Type B pancreatic cell (in vitro differentiated cells): ENCODE measurements at places on chromosomes 6 and 20.

DNA sequence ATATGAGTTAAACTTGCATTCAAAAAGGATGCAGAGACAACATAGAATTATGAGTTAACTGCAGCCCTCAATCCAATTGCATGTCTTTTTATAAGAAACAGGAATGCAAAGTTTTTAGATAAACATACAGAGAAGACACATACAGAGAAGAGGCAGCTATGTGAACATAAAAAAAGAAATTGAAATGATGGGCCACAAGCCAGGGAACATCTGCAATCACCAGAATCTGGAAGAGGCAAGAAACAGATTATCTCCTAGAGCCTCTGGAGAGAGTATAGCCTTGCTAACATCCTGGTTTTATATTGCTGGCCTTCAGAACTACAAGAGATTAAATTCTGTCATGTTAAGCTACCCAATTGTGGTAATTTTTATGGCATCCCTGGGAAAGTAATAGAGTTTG is 257.2 kb upstream of the EYS start:
- no peak for DNase-seq

- DNase-seq: no peak
Observed at GRCh38 chr6:128446497-128446896, 73.9 kb downstream of the PTPRK start.

DNA sequence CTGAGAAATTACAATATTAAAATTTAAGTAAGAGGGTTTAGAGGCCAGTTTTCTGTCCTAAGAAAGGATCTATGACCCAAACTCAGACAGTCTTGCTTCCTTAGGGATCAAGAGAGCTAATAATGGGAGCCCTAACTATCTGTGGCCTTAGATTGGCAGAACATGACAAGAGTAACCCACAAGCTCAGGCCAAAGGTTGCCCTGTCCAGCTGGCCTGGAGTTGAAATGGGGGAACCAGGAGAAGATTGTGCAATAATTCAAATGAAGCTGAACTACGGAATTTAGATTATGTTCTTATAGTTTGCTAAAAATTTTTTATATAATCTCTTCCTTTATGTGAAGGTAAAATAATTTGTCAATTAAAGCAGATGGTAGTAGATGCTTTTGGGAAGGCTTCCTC is 26.4 kb downstream of the LAMA4 start:
- DNase-seq: no peak

DNA sequence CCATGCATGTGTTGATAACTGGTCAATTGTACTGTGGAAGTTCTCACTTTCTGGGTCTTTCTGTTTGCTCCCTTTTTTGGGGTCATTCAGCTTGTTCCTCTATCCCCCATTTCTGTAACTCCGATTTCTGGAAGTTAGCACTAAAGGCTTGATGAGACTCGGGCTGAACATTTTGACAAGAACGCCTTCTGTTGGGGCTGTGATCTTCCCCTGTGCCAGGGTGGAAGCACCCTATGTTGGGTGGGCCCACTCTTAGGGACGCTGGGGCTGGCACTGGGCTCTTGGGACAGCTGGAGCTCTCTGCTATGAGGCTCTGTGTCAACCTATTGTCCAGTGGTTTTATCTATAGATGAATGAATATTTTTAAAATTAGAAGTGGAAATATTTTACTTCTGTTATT is 60.1 kb upstream of the FRMD1 start:
- no peak for DNase-seq

DNA sequence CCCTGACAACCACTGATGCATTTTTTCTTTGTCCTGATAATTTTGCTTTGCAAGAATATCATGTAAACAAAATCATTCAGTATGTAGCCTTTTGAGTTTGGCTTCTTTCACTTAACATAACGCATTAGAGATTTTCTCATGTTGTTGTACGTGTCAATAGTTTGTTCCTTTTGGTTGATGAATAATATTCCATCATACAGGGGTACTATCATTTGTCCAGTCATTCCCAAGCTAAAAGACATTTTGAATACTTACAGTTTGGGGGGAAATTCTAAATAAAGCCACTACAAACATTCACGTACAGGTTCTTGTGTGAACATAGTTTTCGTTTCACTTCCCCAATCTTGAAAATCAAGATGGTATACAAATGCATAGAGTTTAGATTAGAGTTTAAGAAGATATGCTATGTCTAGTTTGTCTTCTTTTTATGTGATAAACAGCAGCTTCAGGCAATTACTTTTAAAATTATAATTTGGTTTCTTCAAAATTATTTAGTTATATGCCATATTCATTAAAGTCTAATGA is 5.2 kb downstream of the HAO1 start:
- DNase-seq: no peak

DNA sequence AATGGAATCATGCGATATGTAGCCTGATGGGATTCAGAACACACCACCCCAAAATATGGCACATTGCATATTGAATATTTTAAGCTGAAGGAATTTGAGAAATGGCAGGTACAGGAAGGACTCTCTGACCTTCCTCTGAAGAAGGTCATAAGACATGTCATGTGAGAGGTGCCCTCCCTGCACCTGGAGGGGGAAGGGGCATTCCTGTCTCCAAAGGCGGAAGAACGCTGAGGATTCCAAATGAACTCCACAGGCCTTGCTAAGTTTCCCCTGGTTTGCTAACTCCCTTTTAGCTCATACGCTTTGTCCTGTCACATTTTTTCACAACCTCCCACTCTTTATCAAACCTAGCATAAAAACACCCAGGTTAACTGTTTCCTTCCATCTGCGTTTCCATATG is 347.8 kb downstream of the CDKAL1 start:
- DNase-seq: no peak

GRCh38 chr6:44772838-44773237 is 385.3 kb downstream of the CDC5L start:
- no peak for DNase-seq

DNA sequence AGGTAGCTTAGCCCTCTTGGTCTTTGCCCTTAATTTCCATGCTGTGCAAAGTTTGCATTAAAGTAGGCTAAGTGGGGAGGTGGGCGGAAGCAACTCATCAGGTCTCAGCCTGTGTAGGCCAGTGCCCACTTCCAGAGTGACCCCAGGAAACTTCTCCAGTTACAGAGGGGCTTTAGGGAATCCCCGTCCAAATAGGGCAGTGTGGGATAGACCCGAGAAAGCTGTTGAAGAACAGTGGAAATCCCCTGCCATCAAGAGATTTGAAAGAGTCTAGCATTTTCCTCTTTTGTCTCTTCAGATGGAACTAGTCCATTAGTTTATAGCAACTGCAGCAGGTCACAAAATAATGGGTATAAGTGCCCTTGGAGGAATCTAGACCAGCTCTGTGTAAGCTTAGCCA is 20.2 kb downstream of the SF3B5 start:
- DNase-seq: no peak

DNA sequence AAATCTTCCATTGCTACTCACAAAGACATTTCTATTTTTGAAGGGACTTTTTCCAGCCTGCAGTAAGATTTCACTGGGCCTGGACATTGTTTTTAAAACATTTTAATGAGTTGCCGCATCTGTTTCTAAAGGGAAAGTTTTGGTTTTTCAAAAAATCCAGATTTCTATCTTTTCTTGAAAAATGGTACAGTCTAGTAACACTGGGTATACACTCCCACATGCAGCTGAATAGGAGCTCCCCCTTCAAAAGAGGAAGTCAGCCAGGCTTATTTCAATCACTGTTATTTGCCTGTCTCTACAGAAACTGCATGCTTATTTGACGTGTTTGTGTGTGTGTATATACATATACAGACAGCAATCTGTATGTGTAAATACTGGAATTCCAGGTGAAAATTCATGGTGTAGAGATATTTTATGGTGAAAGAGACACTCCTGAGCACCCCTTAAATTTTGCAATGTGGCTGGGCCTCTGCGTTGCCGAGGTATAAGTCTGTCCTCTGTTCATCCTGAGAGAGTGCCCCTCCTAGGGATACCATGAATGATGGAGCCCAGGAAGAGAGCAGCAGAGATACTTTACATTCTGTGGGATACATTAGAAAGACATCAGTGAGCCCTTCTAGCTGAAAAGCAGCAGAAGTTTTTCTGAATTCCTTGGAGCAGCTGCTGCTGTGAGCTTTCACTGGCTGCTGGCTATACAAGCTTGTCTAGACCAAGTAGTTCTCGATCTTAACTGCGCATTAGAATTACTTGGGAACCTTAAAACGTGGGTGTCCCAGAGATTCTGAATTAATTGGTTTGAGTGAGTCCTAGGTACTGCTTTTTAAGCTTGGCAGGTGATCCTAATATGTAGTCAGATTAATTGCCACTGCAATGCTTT is 12.0 kb upstream of the ABRACL start:
- DNase-seq: no peak

DNA sequence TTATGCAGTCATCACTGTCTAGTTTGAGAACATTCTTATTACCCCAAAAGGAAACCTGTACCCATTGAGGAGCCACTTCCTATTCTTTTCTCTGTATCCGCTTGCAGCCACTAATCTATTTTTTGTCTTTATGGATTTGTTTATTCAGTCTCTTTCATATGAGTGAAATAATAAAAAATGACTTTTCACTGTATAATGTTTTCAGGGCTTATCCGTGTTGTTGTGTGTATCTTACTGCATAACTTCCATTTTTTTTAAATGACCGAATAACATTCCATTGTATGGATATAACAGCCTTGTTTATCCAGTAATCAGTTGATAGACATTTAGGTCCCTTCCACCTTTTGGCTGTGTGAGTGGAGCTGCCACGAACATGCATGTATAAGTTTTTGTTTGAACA is 86.6 kb downstream of the ZFAND3 start:
- DNase-seq: no peak
